Calu3 (cell line): ENCODE measurements at places on chromosomes 16 and 17.

GRCh38 chr16:80912651-80913050, 94.0 kb downstream of the CMC2 start:
- no peak for DNase-seq

GRCh38 chr16:10935226-10935915, 6.9 kb downstream of the DEXI start:
- no peak for DNase-seq

- no peak for DNase-seq
These were observed 168.1 kb downstream of the C16orf95 start for GRCh38 chr16:87149051-87149450.

DNA sequence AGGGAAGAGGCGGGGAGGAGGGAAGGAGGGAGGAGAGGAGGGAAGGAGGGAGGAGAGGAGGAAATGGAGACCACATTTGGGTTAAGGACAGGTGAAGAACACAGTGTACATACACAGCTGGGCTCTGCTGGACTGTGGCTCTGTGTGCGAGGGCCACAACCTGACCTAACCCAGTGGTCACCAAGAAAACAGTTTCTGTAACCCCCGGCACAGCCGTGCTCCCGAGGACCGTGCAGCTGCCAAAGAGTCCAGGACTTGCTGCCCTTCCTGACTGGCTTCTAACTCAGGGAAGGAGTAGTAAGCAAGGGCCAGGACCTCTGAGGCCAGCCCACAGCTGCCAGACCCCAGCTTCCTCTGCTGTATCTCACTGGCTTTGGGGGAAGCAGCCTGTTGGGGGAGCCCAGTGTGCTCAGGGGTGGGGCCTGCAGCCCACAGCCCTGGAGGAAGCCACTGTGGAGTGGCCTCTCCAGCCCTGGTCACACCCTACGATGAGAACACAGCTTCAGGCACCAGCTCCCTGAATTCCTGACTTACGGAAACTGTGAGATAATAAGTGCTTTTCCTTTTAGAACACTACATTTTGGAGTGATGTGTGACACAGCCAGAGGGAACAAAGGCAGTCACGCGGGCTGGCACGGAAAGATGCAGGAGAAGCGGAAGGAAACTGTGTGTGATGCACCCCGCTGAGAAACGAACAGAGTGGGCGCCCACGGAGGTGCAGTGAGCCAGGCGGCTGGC, 32.3 kb downstream of the SLC7A5 start:
- DNase-seq: no peak

DNA sequence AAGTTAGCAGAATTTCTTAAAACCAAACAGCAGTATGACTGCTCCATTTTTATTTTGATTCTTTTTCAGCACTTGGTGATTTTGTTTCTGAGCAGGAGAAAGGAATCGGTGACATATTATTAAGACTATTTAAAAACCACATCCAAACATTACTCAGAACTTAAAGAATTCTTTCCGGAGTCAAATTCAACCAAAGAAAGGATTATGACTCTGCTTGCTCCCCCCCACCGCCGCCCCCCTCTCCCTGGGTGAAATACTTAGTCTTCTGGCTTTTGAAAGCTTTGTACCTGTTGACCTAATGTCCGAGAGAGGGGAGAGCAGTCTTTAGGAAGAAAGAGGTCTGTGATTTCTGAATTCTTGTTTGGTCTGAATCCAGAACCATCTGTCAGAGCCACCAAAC, 17.9 kb upstream of the COL1A1 start:
- DNase-seq: peak; percentile 68

DNA sequence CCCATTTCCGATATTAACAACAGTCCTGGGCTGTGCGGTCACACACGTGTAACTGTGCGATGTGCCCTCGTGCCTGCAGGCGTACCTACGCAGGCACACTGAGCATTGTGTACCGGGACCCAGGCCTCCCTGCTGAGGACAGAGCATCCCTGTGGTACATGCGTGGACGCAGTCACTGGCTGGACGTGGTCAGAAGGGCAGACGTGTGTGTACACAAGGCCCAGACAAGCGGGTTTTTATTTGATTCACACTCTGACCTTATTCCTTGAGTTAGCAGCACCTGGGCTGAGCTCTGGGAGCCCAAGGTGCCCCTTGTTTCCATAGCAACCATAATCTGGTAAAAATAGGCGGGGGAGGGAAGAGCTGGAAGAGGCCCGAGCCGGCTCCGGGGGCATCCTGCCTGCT, 19.5 kb downstream of the RAP1GAP2 start:
- no peak for DNase-seq

GRCh38 chr16:56013962-56014552, 138.9 kb upstream of the CES5A start:
- DNase-seq: peak; percentile 51

DNA sequence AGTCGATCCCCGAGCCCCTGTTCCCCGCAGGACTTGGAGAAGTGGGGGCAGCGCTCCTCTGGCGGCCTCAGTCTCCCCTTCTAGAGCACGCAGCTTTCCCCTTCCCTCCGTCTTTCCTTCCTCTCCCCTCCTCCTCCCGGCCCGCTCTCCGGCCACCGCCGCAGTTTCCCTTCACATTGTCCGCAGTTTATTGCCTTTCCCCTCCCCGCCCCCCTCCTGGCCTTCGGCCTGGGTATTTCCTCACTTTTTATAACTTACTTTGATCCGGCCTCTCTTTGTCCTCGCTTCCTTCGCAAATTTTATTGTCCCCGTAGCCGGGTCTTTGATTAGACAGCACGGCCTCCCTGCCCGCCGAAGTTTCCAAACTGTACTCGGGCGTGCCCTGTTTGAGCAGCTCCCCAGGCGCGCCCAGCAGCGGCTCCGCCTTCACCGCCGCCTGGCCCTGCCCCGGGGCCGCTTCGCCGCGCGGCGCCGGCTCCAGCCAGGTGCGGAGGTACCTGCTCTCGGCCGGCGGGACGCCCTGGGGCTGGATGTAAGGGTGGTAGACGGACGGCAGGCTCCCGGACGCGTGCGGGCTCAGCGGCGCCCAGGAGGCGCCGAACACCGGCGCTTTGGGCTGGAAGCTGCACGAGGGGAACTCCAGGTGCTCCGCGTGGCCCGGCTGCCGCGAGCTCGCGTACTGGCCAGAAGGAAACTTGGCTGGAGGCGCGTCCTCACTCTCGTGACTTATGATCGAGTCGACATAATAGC, 488 bp downstream of the HOXB9 start:
- peak; percentile 84 for DNase-seq

- no peak for DNase-seq
These were observed 6.3 kb upstream of the ZCCHC14 start for GRCh38 chr16:87499189-87499486.

DNA sequence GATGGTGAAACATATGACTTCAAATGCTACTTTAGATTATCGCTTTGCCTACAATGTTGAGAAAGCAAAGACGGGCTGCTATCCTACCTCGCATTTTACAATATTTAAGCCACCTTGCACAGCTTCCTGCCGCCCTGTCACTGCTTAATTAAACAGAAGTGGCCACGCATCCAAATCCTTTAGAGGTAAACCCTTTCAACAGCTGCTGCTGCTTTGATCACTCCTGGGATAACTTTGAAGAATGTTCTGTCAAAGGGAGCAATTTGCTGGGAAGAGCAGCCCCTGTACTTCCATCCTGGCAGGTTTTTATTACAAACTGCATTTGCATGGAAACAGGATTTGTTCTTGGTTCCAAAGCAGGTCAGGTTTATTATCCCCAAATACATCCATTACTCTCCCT, 24.2 kb upstream of the SSTR2 start:
- DNase-seq: no peak

GRCh38 chr17:19268611-19269010, 31.4 kb downstream of the EPN2 start:
- DNase-seq: no peak

GRCh38 chr17:47305302-47305923, 18.3 kb upstream of the EFCAB13 start:
- DNase-seq: peak; percentile 80

DNA sequence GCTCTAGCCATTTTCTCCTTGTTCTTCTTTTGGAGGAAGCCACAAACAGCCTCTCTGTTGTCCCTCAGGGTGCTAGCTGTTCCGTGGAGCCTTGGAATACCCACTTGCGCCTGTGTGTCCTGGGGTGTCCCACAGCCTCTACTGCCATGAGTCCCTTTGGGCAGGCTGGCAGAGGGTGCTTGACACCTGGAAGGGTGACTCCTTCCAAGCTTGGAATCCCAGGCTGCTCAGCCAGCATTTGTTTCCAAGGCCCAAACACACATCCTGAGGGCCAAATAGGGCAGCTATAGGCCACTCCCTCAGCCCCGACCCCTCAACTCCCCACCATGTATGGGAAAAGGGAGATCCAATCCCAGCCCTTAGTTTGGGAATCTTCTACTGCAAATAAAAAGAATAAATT, 14.9 kb downstream of the ZNHIT3 start:
- no peak for DNase-seq

- DNase-seq: no peak
These were observed 26.7 kb downstream of the KDM8 start for GRCh38 chr16:27229891-27230470.

- DNase-seq: no peak
These were observed 26.1 kb downstream of the AKTIP start for GRCh38 chr16:53476867-53477266.

GRCh38 chr16:68082629-68083238, 2.4 kb upstream of the NFATC3 start:
- DNase-seq: no peak

DNA sequence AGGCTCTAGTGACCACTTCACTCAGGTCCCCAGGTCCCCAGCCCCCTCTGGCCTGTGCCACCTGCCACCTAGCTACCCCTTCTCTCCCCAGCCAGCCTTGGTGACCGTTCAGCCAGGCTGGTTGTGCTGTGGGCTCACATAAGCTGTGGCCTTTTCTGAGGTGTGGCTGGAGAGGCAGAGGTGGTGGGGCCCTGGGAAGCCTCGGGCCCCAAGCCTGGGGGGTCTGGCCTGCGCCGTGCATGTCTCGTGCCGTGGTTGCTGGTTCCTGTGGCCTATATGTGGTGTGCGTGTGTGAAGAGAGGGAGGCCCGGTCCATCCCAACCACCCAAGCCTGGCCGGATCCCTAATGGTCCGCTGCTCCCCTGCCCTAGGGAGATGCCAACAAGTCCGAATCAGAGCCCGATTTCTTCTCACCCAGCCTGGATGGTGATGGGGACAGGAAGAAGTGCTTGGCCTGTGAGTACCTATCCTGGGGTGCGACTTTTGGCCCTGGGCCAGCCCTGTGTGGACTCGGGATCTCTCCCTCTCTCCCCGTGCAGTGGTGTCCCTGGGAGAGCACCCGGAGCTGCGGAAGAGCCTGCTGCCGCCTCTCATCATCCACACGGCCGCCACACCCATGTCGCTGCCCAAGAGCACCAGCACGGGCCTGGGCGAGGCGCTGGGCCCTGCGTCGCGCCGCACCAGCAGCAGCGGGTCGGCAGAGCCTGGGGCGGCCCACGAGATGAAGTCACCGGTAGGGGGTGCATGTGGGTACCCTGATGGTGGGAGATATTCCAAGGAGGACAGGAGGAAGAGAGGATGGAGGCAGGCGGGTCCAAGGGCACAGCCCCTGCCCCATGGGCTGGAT, 35.9 kb downstream of the CACNA1G start:
- peak; percentile 67 for DNase-seq

- DNase-seq: no peak
These were observed 11.1 kb downstream of the SCN4A start for GRCh38 chr17:63961355-63962212.

GRCh38 chr16:79188115-79188738, 412.3 kb downstream of the MAF start:
- DNase-seq: no peak

GRCh38 chr16:72827866-72828265, 220.1 kb downstream of the ZFHX3 start:
- DNase-seq: no peak

DNA sequence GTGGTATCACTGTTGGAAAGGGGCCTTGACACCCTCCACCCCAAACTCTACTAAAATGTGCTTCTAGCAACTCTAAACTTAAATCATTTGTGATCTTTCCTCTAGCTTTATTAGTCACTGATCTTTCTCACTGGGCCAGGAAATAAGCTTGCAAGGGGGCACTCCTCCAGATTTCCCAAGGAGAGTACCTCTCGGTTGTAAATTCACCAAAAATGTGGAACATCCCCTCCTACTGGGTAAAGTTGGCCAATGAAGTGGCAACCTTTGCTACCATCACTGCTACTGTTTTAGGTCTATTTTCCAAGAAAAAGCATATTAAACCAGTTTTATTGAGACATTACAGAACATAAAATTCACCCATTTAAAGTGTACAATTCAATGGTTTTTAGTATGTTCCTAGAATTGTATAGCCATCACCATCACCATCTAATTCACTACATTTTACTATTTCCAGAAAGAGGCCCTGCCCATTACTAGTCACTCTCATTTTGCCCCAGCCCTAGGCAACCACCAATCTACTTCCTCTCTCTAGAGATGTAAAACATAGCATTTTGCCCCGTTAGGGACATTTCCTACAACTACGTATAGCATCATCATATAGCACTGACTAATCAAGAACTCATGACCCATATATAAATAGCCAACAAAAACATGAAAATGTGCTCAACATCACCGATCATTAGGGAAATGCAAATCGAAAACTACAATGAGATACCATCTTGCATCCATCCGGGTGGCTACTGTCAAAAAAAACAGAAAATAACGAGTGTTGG, 44.6 kb upstream of the ADCY9 start:
- no peak for DNase-seq

GRCh38 chr16:76483307-76483909, 206.2 kb downstream of the CNTNAP4 start:
- no peak for DNase-seq

GRCh38 chr17:70320673-70321345, 151.5 kb downstream of the KCNJ2 start:
- no peak for DNase-seq

DNA sequence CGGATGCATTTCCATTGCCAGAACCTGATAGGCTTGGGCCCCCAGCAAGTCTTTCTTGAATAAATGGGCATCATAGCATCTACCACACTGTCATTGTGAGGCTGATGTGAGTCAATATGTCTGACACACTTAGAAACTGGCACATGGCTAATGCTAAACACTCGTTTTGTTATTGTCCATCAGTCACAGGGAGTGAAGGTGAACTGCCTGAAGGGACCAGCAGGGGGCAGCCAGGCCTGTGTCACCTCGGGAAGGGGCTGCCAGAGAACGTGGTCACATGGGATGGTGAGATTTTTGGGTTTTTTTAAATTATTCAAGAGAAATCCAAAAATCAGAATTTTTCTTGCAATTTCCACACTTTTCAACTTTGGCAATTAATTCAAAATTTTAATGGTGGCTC, 831 bp upstream of the RCVRN start:
- peak; percentile 26 for DNase-seq

DNA sequence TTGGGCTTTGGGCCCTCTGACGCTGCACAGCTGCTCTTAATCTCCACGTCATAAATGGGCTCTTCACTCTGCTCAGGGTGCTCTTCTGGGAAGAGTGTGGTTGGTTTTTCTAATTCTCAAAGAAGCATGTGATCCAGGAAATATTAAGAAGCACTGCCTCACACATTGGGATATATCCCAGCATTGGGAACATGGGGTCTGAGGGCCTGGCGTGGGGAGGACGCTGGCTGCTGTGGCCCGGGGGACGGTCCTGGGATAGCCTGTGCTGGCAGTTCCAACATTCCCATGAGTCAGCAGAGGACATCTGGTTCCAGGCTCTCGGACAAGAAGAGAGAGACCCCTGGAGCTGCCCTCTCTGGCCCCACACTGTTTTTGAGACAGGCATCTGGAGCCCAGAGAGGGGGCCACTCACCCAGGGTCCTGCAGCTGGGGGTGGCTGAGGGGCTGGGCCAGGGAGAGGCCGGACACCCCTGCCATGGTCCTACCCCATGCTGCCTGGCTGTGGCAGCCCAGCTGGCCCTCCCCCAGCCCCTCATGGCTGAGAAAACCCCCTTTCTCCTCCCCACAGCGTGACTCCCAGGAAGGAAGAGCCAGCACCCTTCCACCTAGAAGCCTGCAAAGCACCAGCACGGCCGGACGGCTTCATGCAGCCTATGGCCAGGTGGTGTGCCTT, 58.8 kb downstream of the NT5M start:
- no peak for DNase-seq

- DNase-seq: no peak
These were observed 146.4 kb downstream of the RBFOX3 start for GRCh38 chr17:79464318-79465010.
